ENCODE measurements at places on chromosomes 3 and 15. TPM values are rescaled to one million over a fixed set of nuclear protein-coding genes. Genes with fewer than 3 reads are reported as not detected.
A peak's percentile ranks its signal among the peaks of the same experiment; 100 is the strongest.

DNA sequence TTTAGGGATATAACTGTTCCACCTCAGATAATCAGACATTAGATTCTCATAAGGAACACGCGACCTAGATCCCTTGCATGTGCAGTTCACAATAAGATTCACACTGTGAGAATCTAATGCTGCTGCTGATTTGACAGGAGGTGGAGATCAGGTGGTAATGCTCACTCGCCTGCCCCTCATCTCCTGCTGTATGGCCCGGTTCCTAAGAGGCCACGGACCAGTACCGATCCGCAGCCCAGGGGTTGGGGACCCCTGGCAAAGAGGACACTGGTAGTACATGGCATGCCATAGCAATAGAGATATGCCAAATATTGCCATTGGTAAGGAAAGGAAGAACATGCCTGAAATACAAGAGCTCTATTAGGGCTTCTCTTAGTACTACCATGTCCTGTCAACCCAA is 59.7 kb downstream of the LSM3 start:
- no peak for DNase-seq
- H3K27me3 ChIP-seq: peaks cover 5% of the 10 kb centered on the region
- no peak overlapping the region for H3K27ac ChIP-seq
- no peak overlapping the region for H3K4me3 ChIP-seq
- no peaks in the 10 kb centered on the region for H3K36me3 ChIP-seq
- H3K4me1 ChIP-seq: peaks cover 3% of the 10 kb centered on the region

DNA sequence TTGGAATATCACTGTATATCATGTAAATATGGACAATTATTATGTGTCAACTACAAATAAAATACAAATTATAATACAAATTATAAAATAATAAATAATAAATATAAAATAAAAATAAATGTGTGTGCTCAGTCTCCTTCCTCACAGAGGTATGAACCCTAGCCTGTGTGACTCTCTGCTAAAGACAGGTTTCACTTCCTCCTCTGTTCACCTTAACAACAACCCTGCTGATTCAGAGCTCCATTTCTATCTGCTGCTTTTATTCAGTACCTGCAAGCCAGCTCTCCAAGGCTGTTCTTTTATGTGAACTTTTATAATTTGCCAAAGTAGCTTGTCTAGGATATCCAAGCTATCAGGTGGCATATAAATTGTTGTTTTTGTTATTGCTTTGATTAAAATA is 610.7 kb upstream of the GRM7 start:
- H3K27ac ChIP-seq: no peak overlapping the region
- no peak for DNase-seq
- no peaks in the 10 kb centered on the region for H3K27me3 ChIP-seq
- H3K36me3 ChIP-seq: no peaks in the 10 kb centered on the region
- H3K4me1 ChIP-seq: no peaks in the 10 kb centered on the region
- no peak overlapping the region for H3K4me3 ChIP-seq

DNA sequence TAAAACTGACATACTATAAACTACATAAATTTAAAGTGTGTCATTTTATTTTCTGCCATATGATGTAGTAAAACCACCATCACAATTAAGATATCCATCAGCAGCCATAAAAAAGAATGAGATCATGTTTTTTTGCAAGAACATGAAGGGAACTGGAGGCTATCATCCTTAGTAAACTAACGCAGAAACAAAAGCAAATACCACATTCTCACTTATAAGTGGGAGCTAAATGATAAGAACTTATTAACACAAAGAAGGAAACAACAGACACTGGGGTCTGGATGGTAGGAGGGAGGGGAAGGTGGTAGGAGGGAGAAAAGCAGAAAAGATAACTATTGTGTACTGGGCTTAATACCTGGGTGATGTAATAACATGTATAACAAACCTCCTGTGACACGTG is 24.6 kb downstream of the CCDC14 start:
- no peak overlapping the region for H3K4me3 ChIP-seq
- H3K27me3 ChIP-seq: no peaks in the 10 kb centered on the region
- no peak overlapping the region for H3K27ac ChIP-seq
- H3K4me1 ChIP-seq: no peaks in the 10 kb centered on the region

- no peaks in the 10 kb centered on the region for H3K27me3 ChIP-seq
- H3K36me3 ChIP-seq: no peaks in the 10 kb centered on the region
- no peak overlapping the region for H3K27ac ChIP-seq
- H3K4me1 ChIP-seq: no peaks in the 10 kb centered on the region
- no peak overlapping the region for H3K4me3 ChIP-seq
Measured at GRCh38 chr3:74639681-74640080, 25.2 kb upstream of the CNTN3 start.

DNA sequence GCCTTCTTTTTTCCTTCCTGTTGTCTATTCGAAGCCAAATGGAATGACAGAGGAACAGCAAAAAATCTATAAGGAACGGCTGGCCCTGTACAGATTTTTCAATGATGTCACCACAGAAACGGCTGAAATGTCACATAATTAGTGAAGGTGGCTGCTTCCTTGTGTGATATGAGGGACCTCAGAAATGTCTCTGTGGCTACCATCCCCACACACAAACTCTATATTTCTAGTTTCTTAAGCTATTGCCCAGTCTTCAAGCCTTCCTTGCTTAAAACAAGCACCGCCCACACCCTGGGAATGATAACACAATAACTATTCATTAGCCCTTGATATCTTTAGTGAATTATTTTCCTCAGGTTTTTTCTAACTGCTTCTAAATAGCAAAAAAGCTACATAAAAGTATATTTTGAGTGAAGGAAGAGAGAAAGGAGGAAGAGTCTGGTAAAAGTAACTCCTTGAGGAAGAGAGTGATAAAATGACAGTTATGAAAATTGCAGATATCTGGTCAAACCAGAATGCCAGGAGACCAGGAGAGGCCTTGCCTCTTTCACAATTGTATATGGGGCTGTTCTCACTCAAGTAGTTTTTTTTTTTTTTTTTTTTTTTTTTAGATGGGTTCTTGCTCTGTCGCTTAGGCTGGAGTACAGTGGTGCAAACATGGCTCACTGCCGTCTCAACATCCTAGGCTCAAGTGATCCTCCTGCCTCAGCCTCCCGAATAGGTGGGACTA is 38.7 kb downstream of the FMN1 start:
- H3K4me3 ChIP-seq: no peak overlapping the region
- peaks cover 6% of the 10 kb centered on the region for H3K27me3 ChIP-seq
- DNase-seq: no peak
- no peaks in the 10 kb centered on the region for H3K36me3 ChIP-seq

DNA sequence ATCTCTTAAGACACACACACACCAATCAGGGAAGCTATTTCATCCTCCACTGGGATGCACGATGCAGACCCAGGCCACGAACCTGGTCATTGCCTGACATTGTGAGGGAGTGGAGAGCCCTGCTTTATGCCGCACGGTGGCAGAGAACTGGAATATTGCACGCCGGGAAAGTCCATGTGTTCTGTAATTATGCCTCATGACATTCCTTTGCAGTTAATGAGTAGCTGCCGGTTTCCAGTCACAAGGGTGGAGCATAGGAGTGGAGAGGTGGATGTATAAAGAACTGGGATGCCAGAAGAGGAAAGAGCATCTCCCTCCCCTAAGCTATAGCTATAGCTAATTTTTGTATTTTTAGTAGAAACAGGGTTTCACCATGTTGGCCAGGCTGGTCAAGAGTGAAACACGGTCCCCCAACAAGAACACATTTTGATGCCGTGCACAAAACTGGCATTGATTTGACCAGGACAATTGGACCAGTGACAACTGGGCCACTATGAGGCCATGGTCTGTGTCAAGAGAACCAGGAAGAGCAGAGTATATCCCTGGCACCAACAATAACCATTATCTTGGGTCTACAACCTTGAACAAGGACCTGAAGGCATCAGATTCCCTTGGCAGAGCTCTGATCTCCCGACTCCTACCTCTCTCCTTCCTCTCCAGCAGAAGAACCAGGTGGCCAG is 51.4 kb downstream of the SH3BP5 start:
- no peak overlapping the region for H3K27ac ChIP-seq
- DNase-seq: no peak
- no peaks in the 10 kb centered on the region for H3K36me3 ChIP-seq
- no peaks in the 10 kb centered on the region for H3K27me3 ChIP-seq
- no peak overlapping the region for H3K4me3 ChIP-seq

DNA sequence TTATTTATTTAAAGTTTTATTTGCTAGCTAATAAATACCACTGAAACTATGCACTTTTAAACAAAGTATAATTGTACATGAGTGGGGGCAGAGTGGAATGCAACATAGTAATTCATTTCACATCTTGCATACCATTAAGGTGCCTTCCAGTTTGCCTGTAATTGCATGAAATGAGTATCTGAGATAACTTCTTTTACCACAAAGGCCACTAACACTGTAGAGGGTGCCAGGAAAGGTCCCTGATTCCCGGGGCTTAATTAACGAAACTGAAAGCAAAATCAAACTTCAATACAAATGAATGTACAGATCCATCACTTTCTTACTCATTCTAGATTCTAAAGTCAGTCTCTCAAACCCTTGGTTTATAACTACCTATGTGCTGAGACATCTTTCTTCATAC is 2.1 kb downstream of the CD47 start:
- H3K27me3 ChIP-seq: peaks cover 6% of the 10 kb centered on the region
- H3K4me1 ChIP-seq: peaks cover 12% of the 10 kb centered on the region
- peak overlapping the region; percentile 16 for H3K27ac ChIP-seq
- no peaks in the 10 kb centered on the region for H3K36me3 ChIP-seq
- DNase-seq: peak; percentile 61

KY gene
- total RNA-seq: not detected

NANOGP8 gene
- total RNA-seq: not detected

All from endothelial cell of umbilical vein (primary cell).